ENCODE measurements at places on chromosomes 12 and 14. TPM values are rescaled to one million over a fixed set of nuclear protein-coding genes. Genes with fewer than 3 reads are reported as not detected.
A peak's percentile ranks its signal among the peaks of the same experiment; 100 is the strongest.

The SLCO1B3 gene
- not detected for total RNA-seq

DNA sequence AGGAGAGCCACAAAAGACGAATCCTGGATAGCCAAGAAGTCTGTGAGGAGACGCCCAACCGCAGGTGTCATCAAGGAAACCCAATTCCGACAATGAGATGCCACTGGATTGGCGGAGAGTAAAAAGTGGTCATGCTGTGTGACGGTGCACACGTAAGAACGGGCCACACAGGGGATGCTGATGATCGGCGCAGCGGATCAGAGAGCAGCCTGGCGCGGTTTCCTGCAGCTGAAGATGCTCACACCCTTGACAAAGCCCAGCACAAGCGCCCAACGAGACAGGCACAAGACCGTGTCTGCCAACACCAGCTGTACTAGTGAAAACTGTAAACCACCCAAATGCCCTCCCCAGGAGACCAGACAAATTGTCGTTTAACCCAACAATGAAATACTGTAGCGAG is 55.8 kb downstream of the CCDC85C start:
- no peak for DNase-seq

The KRT83 gene
- total RNA-seq = not detected

- no peak for DNase-seq
These were observed 119.2 kb downstream of the TRMT5 start for GRCh38 chr14:60861545-60862140.

DNA sequence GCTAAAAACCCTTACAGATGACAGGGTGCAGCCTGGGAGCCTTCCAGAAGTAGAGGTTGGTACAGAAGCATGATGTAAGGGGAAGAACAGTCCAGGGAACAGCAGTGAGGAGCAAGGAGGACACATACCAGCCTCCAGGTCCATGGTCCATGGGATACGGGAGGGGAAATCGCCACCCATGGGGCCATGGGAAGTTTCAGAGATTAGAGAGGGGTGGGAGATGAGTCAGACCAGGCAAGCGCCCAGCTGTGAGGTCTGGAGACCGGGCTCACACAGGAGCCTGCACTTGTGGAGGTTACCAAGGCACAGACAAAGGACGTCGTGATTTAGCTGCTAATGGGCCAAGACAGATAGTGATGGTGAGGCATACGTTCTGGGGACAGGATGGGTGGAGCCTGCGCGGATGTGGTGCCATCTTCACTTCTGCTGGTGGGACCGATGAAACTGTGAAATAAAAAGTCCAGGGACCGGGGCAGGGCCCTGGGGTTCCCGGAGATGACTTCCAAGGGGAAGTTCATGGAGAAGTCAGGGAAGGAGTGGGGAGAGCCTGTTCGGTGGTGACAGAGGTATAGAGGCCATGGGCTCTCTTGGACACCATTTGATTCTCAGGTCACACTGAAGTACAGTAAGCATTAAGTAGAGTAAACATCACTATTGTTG is 17.7 kb upstream of the LRP1-AS start:
- peak; percentile 72 for DNase-seq
